ENCODE measurements at places on chromosomes 1 and 21.

GRCh38 chr1:165235777-165236291, 120.7 kb downstream of the LMX1A start:
- peak; percentile 29 for DNase-seq

- DNase-seq: no peak
Measured at GRCh38 chr1:35845766-35846165, 37.2 kb upstream of the AGO1 start.

DNA sequence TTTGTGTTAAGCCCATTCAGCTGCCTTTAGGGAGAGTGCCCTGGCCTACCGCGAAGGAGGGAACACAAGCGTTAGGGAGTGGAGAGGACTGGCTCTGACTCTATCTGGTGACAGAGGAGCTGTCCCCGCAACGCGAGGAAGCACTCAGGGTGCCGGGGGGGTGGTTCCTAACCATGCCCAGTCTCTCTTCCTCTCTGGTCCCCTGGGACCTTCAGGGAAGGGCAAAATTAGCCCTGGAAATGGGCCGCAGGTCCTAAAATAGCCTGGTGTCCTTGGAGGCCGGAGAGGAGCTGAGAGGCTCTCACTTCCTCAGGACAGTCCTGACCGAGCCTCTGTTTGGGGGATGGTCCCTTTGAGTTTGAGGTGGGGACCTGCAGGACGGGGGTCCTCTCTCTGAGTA, 5.8 kb downstream of the SLC45A1 start:
- DNase-seq: no peak

- DNase-seq: peak; percentile 96
Measured at GRCh38 chr21:38831526-38832467, 26.1 kb downstream of the ETS2 start.

DNA sequence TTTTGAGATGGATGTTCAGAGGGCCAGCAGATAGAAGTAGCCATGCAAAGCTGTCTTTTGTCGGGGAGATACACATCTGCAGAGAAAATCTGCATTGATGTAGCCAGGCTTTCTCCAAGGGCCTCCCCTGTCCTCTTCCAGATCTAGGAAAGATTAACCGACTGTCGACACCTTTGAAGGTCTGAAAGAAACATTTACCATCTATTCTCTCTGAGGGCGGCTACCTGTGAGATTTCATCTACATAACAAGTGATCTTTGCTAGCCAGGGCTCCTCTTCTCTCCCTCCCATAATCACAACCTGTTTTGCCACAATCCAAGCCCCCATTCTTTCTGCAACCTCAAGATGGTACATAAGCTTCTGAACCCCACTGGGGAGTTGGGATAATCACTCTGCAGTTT, 193.6 kb downstream of the RGS7 start:
- DNase-seq: no peak

DNA sequence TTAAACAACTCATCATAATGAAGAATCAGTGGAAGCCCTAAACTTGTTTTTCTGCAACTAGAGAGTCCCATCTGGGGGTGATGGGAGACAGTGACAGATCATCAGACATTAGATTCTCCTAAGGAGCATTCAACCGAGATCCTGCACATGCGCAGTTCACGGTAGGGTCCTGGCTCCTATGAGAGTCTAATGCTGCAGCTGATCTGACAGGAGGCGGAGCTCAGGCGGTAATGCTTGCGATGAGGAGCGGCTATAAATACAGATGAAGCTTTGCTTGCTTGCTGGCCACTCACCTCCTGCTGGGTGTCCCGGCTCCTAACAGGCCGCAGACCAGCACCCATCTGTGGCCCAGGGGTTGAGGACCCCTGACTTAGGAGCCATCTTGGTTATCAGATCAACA, 247.2 kb downstream of the FMN2 start:
- no peak for DNase-seq

DNA sequence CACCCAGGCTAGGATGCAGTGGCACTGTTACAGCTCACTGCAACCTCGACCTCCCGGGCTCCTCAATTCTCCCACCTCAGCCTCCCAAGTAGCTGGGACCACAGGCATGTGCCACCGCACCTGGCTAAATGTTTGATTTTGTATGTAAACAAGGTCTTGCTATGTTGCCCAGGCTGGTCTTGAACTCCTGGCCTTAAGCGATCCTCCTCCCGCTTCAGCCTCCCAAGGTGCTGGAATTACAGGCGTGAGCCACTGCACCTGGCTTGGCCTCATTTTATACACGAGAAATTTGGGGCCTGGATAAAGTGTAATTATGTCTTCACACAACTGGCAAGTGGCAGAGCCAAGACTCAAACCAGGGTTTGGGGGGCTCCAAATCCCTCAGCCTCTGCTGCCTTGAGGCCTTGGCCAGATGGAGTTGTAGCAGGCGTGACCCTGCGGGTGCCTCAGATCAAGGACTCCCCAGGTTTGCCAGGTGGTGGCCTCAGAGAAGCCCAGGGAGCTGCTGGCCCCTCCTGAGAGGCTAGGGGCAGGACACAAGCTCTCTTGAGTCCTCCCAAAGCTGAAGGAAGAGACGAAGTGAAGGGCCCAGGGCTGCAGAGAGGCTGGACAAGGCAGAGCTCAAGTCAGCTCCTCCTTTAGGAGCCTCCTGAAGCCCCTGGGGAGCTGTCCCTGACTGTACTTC, 61.7 kb downstream of the MDM4 start:
- no peak for DNase-seq

GRCh38 chr21:29721221-29721620, 218.6 kb downstream of the GRIK1 start:
- no peak for DNase-seq

- no peak for DNase-seq
Measured at GRCh38 chr1:184941410-184941733, 32.9 kb downstream of the NIBAN1 start.

DNA sequence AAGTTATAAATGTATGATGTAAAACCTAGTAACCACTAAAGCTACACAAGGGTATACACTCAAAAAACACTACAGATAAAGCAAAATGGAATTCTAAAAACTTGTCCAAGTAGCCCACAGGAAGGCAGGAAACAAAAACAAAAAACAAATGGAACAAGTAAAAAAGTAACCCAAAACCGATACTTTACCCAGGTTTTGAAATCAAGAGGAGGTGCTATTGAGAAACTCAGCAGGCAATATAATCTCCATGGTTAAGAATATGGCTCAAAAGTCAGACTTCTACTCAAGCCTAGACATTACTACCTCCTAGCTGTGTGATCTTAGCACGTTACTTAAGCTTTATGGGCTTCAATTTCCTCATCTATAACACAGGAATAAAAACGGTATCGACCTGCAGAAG, 13.3 kb downstream of the RBBP5 start:
- DNase-seq: no peak

DNA sequence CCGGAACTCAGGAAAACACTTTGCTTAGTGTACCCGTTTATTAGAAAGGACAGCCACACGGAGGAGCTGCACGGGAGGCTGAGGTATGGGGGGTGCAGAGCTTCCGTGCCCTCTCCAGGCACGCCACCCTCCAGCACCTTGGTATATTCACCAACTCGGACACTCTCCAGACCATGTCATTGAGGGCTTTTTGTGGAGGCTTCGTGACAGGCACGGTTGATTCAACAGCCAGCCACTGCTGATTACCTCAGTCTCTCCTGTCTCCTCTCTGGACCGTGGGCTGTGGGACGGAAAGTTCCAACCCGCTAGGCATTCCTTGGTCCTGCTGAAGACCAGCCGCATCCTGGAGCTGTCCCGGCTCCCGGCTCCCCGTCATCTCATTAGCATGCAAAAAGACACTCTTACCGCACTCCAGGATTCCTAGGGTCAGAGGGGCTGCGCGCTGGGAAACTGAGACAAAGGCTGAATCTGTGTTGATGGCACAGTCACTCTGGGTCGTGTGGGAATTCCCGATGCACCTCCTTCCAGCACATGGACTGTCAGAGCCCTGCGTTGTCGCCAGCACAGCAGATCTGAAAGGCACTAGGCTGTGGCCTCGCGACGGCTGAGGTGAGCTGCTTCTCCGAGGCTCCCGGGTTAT, 65.6 kb downstream of the PRKCZ start:
- DNase-seq: no peak

All from umbilical cord (tissue), 2 donors.